MM.1S (cell line): ENCODE measurements at places on chromosomes 7 and 10.

DNA sequence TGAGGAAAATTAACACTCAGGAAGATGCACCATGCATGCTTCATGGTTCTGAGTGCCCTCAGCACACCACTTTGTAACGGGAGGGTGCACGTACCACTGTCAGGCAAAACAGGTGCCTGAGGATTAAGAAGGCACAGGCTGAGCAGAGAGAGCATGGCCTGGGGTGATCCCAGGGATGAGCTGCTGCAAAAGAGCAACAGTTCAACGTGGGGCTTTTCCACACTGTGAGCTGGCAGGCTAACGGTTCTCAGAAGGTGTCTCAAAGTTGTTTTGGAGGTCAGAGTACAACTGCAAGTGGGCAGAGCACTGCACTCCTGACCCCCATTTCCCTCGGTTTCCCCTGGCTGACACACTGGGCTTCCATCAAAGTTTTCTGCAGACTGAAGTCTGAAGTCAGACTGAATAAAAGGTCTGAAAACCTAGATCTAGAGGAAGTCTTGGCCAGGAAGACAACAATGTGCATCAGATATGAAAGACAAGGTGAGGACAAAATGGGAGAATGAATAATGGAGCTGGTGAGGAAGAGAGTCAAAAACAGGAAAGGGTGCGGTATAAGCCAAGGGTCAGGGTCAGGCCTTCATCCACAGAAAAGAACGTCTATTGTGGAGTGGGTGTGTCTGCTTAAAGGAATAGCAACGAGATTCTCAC is 20.5 kb downstream of the ZNF438 start:
- peaks cover 16% of the 10 kb centered on the region for H3K4me1 ChIP-seq
- H3K27ac ChIP-seq, result no peak overlapping the region
- DNase-seq, result no peak
- H3K4me3 ChIP-seq, result no peak overlapping the region
- no peaks in the 10 kb centered on the region for H3K27me3 ChIP-seq
- H3K36me3 ChIP-seq, result no peaks in the 10 kb centered on the region

GRCh38 chr7:22469371-22470143 is 30.4 kb downstream of the STEAP1B start:
- no peaks in the 10 kb centered on the region for H3K36me3 ChIP-seq
- peak; percentile 78 for DNase-seq
- no peaks in the 10 kb centered on the region for H3K27me3 ChIP-seq

GRCh38 chr10:244227-244626 is 109.0 kb downstream of the ZMYND11 start:
- H3K27me3 ChIP-seq, result no peaks in the 10 kb centered on the region

DNA sequence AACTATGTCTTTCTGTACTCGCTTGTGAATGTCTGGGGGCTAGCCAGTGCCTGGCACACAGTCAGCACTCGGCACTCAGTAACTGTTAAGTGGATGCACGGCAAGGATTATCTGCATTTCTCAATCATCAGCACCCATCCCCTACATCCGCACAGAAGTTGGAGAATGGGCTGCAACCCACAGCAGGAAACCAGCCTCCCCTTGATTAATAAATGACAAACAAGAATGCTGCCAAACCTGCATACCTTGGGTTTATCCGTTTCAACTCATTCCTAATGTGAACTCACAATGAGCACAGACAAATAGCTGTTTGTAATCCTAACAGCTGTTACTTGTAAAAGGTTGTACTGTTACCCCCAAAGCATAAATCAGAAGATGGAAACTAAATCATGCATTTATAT is 28.9 kb downstream of the PPP1R3C start:
- no peak for DNase-seq
- H3K36me3 ChIP-seq, result no peaks in the 10 kb centered on the region
- H3K27ac ChIP-seq, result no peak overlapping the region
- no peaks in the 10 kb centered on the region for H3K27me3 ChIP-seq
- no peaks in the 10 kb centered on the region for H3K4me1 ChIP-seq

DNA sequence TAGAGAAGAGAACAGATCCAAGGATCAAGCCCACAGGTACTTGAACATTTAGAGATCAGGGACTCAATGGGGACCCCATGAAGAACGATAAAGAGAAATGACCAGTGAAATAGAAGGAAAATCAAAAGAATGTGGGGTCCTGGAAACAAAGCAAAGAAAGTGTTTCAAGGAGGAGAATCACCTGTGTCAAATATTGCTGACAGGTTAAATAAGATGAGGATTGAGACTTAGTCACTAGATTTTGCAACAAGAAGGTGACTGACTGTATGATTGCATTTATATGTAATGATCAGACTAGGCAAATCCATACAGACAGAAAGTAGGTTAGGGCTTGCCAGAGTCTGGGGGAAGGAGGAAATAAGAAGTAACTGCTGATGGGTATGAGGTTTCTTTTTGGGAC is 254.9 kb upstream of the NPY start:
- H3K36me3 ChIP-seq, result no peaks in the 10 kb centered on the region
- H3K4me3 ChIP-seq, result no peak overlapping the region
- H3K27me3 ChIP-seq, result no peaks in the 10 kb centered on the region
- H3K27ac ChIP-seq, result no peak overlapping the region

DNA sequence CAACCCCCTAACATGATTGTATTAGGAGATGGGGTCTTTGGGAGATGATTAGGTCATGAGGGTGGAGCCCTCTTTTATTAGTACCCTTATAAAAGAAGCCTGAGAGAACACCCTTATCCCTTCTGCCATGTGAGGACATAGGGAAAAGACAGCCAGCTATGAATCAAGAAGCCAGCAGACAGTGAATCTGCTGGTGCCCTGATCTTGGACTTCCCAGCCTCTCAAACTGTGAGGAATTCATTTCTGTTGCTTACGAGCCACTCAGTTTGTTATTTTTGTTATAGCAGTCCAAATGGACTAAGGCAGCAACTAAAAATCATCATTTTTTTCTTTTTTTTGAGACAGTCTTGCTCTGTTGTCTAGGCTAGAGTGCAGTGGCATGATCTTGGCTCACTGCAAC is 59.8 kb downstream of the SLC18A2 start:
- no peaks in the 10 kb centered on the region for H3K4me1 ChIP-seq
- no peak overlapping the region for H3K4me3 ChIP-seq
- no peaks in the 10 kb centered on the region for H3K27me3 ChIP-seq
- H3K27ac ChIP-seq, result no peak overlapping the region
- no peak for DNase-seq
- no peaks in the 10 kb centered on the region for H3K36me3 ChIP-seq

GRCh38 chr10:3772361-3773171 is 12.4 kb downstream of the KLF6 start:
- no peak for DNase-seq
- H3K27ac ChIP-seq, result no peak overlapping the region
- H3K27me3 ChIP-seq, result no peaks in the 10 kb centered on the region
- peaks cover 9% of the 10 kb centered on the region; the same call in 1 of the 2 replicates for H3K36me3 ChIP-seq

DNA sequence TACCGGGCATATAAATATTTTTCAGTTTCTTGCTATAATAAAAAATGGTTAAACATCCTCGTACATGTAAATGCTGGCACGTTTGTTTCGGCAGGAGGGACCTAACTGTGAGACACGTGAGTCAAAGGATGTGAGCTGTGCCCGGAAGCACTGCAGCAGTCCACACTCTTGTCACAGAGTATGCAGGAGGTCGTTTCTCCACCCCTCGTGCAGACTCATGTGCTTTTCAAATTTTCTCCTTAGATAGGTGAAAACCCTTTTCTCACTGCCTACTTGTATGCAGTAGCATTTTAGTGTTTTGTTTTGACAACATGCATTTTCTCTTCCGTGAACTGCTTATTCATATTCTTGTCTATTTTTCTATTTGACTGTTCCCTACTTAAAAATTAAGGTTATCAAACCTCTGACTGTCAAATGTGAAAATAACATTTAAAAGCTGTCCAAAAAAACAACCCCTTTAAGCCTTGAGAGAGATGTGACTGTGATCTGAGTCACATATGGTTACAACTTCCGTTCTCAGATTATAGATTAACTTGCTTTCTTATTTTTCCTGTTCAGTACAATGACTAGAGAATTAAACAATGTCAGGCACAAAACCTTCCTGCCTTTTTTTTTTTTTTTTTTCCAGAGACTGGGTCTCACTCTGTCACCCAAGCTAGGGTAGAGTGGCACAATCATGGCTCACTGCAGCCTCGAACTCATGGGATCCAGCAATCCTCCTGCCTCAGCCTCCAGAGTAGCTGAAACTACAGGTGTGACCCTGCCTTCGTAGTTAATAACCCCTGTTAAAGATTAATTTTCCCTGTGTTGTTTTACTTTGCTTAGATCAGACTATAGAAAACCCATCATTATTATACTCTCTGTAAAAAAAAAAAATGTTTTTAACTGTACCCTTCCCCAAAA is 45.1 kb downstream of the DPY19L1 start:
- H3K4me1 ChIP-seq, result no peaks in the 10 kb centered on the region
- H3K36me3 ChIP-seq, result no peaks in the 10 kb centered on the region
- no peak for DNase-seq
- H3K27me3 ChIP-seq, result no peaks in the 10 kb centered on the region
- no peak overlapping the region for H3K27ac ChIP-seq
- no peak overlapping the region for H3K4me3 ChIP-seq

DNA sequence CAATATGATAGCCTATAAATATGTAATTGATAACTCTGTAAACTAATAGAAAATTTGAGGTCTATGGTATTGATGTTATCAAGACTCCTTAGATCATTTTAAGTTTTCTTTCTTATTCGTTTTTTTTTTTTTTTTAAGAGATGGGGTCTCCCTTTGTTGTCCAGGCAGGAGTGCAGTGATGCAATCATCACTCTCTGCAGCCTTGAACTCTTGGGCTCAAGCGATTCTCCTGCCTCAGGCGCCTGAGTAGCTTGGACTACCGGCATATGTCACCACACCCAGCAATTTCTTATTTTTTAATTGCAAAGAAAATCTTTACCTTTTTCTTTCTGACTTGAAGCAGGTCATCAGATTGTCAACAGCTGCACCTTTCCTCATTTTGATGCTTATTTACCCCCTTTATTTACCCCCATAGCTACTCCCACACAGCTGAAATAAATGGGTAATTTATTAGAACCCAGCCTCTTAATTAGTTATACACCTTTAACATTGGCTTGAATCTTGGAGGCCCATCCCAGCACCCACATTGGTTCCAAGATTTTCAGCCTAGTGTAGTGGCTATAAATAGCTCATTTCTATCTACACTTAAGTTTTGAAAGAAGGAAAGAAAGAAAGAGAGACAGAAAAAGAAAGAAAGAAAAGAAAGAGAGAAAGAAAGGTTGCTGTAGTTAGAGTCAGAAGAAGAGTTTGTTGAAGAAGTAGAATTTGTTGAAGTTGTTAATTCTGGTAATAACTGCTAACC is 38.3 kb downstream of the ARL4A start:
- peaks cover 3% of the 10 kb centered on the region; the same call in 1 of the 2 replicates for H3K4me1 ChIP-seq
- no peak overlapping the region for H3K27ac ChIP-seq
- no peak overlapping the region for H3K4me3 ChIP-seq
- DNase-seq, result no peak
- H3K36me3 ChIP-seq, result no peaks in the 10 kb centered on the region

- no peaks in the 10 kb centered on the region for H3K4me1 ChIP-seq
- no peaks in the 10 kb centered on the region for H3K36me3 ChIP-seq
- DNase-seq, result no peak
- H3K4me3 ChIP-seq, result no peak overlapping the region
- H3K27me3 ChIP-seq, result no peaks in the 10 kb centered on the region
- no peak overlapping the region for H3K27ac ChIP-seq
Observed at GRCh38 chr10:105700218-105700617, 1059.1 kb downstream of the SORCS3 start.

- no peak overlapping the region for H3K27ac ChIP-seq
- no peaks in the 10 kb centered on the region for H3K36me3 ChIP-seq
- no peaks in the 10 kb centered on the region for H3K4me1 ChIP-seq
- H3K4me3 ChIP-seq, result no peak overlapping the region
- H3K27me3 ChIP-seq, result no peaks in the 10 kb centered on the region
- no peak for DNase-seq
Observed at GRCh38 chr7:115056019-115056418, 134.1 kb downstream of the MDFIC start.

DNA sequence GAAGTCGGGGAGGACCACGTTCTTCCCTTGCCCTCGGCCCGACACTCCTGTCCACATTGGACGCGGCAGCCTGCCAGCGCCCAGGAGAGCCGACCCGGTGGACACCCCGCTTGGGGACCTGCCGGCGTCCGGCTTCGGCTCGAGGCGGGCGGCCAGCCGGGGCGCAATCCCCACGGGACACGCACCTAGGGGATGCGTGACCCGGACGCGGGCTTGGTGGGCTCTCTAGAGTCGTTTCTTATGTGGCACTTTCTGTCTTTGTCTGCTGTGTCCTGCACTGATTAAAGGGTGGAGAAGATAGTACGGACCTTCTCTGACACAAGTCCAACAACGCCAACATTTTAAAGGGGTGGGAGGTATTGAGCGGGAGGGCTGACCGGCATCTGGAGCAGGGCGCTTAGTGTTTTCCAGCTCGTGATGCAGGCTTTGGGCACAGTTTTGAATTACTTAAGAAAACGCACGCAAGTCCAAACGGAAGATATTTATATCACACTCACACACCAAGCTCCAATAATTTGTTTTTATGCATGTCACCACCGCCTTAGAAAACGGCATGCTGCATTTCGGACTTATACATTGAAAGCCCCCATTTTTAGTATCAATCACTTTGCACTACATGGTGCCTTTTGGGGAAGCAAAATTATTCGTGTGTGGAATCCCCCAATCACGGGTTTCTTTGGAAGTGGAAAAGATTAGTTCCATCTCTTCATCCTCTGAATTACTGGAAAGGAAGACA is 3.9 kb upstream of the SPAG6 start:
- peak overlapping the region; percentile 76 for H3K4me3 ChIP-seq
- H3K27ac ChIP-seq, result peak overlapping the region; percentile 84; the same call in 1 of the 2 replicates
- H3K4me1 ChIP-seq, result peaks cover 34% of the 10 kb centered on the region
- peaks cover 40% of the 10 kb centered on the region for H3K27me3 ChIP-seq
- no peaks in the 10 kb centered on the region for H3K36me3 ChIP-seq

- DNase-seq, result no peak
- H3K4me3 ChIP-seq, result no peak overlapping the region
- H3K36me3 ChIP-seq, result no peaks in the 10 kb centered on the region
- no peaks in the 10 kb centered on the region for H3K27me3 ChIP-seq
- H3K27ac ChIP-seq, result no peak overlapping the region
Observed at GRCh38 chr7:84317536-84317935, 122.9 kb upstream of the SEMA3A start.

- no peak overlapping the region for H3K27ac ChIP-seq
- H3K4me3 ChIP-seq, result no peak overlapping the region
- peaks cover 6% of the 10 kb centered on the region for H3K4me1 ChIP-seq
- H3K36me3 ChIP-seq, result no peaks in the 10 kb centered on the region
Observed at GRCh38 chr7:108140671-108141070, 10.5 kb upstream of the LAMB4 start.

DNA sequence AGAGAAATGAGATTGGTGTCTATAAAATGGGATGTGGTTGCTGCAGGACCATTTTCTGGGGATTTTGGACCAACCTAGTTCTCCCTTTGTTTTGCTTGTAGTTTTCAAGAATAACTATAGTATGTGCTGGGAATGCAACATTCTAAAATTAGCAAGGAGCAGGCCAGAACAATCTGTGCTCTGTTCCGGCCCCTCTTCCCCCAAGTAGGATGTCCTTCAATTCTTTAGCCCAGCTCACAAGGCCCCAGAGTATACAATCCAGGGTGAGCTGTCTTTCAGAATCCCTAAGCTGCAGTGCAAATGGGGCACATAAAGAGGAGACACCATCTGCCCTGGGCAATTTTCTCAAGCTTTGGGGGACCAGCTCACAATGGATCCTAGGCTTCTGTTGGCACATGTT is 809.1 kb downstream of the TNS3 start:
- H3K4me1 ChIP-seq, result no peaks in the 10 kb centered on the region
- no peaks in the 10 kb centered on the region for H3K27me3 ChIP-seq
- no peak overlapping the region for H3K4me3 ChIP-seq
- H3K36me3 ChIP-seq, result no peaks in the 10 kb centered on the region
- DNase-seq, result no peak

GRCh38 chr7:64888561-64888900 is 14.5 kb upstream of the ZNF273 start:
- no peak overlapping the region for H3K4me3 ChIP-seq
- DNase-seq, result no peak
- no peaks in the 10 kb centered on the region for H3K36me3 ChIP-seq
